ENCODE measurements at places on chromosomes 4 and X.

DNA sequence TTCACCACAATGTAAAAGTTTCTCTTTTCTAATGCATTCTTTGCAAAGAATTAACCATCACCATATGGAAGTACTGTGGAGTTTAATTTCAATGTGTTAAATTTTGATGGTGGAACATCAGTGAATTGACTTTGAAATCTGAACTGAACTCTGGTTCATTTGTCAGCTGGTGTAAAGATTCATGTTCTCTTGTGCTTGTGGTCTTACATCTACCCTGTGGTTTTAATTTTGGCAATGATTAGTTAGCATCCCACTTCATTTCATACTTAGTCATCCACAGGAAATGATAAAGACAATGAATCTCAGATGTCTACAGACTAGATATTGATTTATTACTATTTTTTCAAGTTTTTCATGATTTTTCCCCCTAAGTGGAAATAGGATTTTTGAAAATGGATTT lies 77.8 kb downstream of the GRID2 start:
- peak; percentile 12 for DNase-seq

GRCh38 chr4:20323991-20324390 lies 72.3 kb downstream of the SLIT2 start:
- no peak for DNase-seq

DNA sequence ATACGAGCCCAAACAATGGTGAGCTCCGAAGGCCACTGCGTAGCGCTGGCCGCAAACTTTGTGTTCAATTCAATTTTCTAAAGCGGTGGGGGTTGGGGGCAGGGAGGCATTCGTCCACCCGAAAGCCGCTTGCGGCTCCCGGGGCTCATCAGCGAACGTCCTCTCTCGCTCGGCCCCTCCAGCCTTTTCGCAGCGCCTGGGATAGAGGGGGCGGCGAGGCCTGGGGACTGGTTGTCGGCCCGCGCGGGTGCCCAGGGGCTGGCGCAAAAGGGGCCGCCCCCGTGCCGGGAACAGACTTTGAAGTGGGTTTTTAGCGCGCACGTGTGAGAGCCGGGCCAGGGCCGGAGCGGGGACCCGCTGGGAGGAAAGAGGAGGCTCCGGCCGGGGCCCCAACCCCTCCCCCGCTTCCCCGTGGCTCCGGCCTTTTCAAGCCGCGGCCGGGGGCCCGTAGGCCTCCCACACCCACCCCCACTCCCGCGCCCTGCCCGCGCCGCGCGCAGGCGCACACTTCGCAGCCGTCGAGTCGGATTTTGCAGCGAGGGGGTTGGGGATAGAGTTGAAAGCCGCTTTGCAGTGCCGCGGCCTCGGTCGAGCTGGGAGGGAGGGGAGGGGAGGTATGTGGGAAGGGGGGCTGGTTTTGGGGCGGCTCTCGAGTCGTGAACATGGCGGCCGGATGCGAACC lies 8.3 kb downstream of the ZIC3 start:
- DNase-seq, result peak; percentile 86

GRCh38 chr4:15493411-15493810 lies 23.7 kb downstream of the CC2D2A start:
- DNase-seq, result peak; percentile 42

DNA sequence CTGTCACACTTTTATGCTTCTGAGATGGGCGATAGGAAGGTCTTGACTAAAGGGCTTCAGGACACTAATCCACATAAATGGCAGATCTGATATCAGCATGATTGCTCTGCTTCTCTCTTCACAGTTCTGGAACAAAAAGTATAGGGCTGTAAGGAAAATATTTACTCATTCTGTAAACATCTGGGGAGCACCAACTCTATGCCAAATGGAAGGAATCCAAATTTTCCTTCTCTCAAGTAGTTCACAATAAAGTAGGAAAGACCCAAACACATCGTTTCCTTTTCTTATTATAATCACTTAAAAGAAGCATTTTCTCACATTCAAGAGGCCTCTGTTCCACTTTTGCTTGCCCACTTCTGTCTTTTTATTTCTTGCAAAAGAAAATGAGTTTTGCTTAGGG lies 45.9 kb upstream of the F9 start:
- DNase-seq, result no peak

- DNase-seq, result no peak
These were observed 9.4 kb downstream of the ADH6 start for GRCh38 chr4:99209671-99210070.

GRCh38 chr4:89617317-89617716 lies 219.6 kb downstream of the SNCA start:
- peak; percentile 13 for DNase-seq

DNA sequence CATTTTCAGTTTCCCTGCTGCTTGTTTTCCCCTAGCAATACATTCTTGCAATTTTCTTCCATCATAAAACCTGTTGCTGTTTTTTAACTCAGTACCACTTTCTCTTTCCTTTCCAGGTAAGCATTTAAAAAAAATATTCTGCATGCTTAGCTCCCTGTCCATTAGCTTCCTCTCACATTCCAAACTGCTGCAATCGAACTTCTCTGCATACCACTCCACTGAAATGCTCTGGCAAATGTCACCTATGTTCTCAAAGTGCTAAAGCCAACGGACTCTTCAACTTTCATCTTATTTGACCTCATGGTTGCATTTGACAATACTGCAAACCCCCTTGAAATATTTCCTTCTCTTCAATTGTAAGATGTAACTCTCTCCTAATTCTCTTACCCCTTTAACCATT lies 192.7 kb downstream of the ANAPC10 start:
- DNase-seq, result peak; percentile 16

DNA sequence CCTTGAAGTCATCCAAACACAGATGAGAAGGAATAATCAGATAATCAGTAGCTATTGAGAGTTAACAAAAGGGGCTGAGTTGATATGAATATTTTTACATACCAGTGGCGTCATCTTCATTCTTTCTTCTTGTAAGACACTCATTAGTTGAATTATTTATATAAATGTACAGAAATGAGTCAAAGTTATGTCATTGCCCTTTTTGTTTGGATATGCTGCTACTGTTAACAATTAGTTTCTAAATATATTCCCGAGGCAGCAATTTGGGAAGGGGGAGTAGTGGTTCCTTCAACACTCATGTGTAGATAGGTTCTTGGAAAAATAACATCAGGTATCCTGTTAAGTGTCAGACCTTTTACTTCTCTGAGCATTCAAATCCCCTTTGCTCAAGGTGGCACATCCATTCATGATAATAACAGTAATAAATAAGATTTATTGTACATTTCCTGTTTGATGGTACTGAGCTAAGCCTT lies 436.6 kb downstream of the SPRY1 start:
- DNase-seq, result no peak

DNA sequence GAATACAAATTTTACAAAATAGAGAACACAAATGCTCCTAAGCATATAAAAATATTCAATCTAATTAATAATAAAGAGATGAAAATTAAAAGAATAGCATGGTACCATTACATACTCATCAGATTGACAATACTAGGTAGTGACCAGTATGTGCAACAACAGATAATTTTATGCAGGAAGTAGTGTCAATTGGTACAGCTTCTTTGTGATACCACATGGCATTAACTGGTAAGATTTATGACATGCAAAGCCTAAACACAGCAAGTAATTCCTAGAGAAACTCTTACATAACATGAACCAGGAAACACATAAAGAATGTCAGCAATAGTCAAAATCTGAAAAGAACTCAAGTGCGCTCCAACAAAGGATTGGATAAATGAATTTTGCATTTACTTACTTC lies 26.3 kb downstream of the CXCL2 start:
- DNase-seq, result no peak

DNA sequence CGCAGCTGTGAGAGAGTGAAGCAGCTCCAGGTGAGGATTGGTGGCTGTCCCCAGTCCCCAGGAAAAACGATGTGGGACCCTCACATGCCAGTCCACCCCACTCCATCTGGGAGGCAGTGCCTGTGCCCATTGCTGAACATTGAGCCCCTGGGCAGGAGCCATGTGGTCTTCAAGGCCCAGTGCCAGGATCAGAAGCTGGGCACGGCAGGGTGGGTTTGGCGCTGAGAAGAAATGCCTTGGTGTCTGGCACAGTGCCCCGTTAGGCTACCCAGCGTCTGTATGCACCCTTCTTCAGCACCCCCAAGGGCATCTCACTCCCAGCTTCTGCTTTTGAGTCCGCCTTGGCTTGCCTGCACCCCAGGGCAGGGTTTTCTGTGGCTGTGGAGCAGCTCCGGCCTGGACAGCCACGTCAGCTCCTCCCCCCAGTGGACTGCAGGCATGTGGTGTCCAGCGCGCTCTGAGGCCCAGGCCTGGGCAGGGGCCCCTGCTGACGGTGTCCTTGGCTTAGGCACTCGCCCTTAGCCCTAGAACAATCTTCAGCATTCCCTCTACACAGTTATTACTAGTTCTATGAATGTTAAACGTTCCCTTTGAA lies 28.6 kb downstream of the RGS12 start:
- DNase-seq, result no peak

DNA sequence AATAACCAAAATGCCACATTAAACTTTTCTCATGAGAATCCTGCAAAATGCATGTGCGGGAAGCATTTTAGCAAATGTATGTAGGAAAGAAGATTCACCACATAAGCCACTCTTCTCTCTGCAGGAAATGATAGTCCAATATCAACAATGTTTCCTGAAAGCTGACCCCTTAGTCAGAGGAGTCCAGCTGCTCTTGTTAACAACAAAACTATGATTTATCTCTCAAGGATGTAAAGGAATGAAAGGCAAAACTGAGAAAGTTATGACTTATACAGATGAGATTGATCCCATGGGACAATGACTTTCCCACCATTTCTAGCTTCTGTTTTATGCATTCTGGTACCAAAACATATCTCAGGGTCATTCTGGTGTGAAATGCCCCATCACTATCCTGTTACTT lies 125.0 kb upstream of the EDNRA start:
- peak; percentile 97 for DNase-seq

GRCh38 chr4:48141048-48141447 lies 7.0 kb upstream of the TXK start:
- DNase-seq, result peak; percentile 72

DNA sequence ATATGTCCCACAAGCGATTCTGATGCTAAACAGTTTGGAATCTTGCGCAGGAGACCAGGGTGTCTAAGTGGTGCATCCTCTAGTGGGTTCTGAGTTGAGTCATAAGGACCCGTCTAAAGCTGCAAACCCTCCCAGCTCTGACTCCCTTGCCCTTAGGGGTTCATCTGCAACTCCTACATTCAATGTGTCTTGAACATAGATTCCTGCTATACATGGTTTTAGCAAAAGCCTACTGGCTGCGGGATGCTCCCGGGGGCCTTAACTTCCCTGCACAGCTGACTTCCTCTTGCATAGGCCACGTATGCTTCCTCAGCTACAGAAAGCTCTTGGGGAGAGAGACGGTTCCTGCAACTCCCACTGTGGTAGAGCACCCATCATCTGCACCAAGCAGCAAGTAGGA lies 236.7 kb downstream of the EVC2 start:
- no peak for DNase-seq

DNA sequence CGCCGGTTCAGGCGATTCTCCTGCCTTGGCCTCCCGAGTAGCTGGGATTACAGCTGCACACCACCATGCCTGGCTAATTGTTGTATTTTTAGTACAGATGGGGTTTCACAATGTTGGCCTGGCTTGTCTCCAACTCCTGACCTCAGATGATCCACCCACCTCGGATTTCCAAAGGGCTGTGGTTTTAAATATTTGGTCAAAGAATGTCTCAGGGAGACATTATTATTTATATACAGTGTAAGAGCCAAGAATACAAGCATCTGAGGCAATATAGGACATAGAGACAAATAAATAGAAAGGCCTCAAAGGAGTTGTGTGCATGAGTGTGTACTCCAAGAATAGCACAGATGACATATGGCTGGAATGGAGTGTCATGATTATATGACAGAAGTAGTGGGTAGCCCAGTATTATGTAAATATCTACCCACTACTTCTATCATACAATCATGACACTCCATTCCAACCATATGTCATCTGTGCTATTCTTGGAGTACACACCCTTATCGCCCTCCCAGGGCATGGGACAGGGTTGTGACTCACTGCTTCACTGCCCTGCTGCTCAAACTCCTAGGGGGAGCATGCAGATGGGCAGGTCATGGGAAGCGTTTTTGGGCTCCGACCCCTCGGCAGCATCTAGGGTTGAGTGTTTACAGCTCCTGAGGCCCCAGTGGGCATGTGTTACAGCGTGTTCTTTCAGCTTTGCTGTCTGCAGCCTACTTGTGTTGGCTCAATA lies 1649.8 kb upstream of the PCDH10 start:
- DNase-seq, result peak; percentile 95

DNA sequence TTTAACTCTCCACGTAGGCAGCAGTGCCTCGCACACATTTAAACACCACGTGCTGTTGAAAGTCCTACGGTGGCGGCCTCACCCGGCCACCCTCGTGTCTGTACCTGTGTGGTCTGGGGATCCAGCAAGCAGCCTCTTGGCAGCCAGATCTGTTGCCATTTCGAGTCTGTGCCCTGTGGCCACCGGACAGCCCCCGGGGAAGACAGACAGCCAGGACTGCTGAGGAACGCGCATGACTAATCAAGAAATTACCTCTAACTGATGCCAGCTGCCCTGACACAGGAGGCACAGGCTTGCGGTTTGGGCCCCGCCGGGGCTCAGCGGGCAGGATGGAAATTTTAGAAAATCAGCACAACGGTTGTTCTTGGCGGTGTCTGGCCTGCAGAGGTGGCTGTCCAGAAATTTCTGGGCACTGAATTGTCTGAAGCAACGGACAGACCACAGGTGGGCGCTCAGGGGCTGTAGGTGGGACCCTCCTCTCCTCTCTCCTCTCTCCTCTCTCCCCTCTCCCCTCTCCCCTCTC lies 15.6 kb upstream of the ASMTL start:
- DNase-seq, result peak; percentile 37

DNA sequence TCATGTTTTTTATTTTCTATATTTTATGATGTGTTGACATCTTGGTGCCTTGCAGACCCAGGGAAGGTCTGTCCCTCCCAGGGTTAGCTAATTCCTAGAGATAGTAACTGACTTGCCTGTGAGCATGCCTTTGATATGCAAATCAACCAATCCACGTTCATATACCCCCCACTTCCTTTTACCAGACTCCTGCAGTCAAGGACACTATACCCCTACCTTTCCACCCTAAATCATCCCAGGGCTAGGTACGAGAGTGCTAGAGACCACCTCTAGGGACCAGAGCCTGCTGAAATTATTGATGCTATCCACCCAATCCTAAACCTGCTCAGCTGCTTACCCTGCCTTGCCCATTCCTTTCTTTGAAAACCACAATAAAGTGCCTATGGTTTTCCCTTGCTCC lies 7.5 kb upstream of the PHEX start:
- no peak for DNase-seq

DNA sequence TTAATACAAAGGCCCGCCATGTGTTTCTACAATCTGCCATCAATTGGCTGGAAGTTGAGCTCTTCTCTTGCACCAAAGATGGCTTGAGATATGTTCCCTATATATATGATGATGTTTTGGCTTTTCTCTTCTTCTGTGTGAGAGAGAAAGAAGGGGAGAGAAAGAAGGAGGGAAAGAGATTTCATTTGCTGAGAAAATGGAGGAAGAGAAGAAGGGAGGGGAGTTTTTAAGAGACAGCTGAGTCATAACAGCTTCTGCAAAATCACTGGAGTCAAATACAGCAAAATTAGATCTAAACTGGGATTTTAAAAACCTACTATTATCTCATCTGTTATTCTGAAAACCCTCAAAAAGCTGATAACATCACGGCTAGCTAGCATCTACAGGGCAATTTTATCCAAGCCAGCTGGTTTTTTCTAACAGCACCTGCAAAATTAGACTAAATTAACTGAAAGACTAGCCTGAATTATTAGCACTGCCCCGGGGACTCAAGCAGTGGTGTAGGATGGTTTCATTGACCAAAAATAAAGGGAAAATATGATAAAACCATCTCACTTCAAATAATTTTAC lies 647.6 kb upstream of the ACTRT1 start:
- no peak for DNase-seq
